Foreskin keratinocyte (primary cell): ENCODE measurements at places on chromosomes 5 and 9. TPM values are rescaled to one million over a fixed set of nuclear protein-coding genes. Genes with fewer than 3 reads are reported as not detected.

LURAP1L gene
- total RNA-seq, result 3.6 TPM in 2 replicates

PLEKHG4B gene
- not detected in 2 replicates for total RNA-seq

SVEP1 gene
- total RNA-seq, result under 0.01 TPM in 1 of 2 replicates, not detected in the other

MIGA2 gene
- 15.2 and 17.6 TPM in 2 replicates for total RNA-seq

ARL14EPL gene
- total RNA-seq, result not detected in 2 replicates
